ENCODE measurements at places on chromosomes 12 and 14.
A peak's percentile ranks its signal among the peaks of the same experiment; 100 is the strongest.

- no peak for DNase-seq
Observed at GRCh38 chr14:96795109-96795828, 1.9 kb upstream of the VRK1 start.

DNA sequence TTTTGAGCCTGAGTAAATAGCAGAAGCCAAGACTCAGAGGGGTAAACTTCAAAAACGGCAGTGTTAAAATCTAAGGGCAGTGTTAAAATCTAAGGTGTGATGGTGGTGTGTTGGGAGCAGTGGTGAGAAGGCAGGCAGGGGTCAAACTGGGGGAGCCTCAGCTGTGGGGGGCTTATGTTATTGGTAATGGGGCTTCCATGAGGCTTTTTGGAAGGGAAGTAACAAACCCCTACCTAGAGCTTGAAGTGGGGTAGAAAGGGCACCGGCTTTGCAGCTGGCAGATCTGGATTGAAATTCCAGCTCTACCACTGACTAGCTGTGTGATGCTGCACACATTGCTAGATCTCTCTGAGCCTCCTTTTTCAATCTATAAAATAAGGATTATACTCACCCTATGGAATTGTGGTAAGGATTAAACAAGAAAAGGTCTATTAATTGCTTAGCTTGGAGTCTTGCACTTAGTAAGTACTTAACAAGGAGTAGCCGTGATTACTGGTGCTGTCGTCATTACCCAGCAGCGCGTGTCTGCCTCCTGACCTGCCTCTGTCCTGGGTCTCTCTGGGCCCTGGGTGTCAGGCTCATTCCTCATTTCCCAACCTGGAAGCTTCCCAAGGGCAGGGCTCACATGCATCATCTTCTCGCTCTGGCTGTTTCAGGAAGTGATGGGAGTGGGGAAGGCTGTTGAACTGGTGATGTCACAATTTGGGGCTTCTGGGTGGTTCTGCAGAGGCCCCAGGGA is 18.5 kb upstream of the KRT80 start:
- DNase-seq = peak; percentile 70

DNA sequence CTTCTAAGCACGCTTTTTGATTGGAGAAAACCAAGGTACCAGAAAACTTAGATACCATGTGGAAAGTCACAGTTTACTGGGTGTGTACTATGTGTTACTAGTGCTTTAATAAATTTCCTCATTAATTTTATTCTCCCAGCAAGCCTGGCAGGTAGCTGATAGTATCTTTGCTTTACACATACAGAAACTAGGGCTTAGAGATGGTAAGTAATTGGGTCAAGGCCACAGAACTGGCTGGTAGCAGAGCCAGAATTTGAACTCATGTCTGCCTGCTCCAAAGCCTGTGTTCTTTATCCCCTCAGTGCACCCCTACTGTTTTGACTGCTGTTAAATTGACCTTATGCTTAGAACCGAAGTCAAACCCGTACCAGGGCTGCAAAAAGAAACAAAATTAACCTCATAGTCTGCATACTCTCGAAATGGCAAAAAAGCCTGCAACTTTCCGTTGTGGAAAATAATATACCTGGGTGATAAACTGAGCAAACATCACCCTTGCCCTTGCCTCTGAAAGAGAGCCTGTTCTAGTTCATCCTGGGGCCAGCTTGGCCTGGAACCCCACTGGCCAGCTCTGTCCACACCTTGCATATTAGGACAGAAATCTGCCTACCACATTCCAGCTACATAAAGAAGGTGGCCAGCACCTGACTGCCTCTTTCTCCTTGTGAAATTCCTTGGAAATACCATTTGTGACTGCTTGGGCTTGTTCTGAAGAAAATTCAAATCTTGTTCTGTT is 118.9 kb downstream of the ETV6 start:
- no peak for DNase-seq

- DNase-seq = no peak
Observed at GRCh38 chr12:46462641-46463355, 90.2 kb upstream of the SLC38A2 start.
